ENCODE measurements at places on chromosomes 7 and 10.
A peak's percentile ranks its signal among the peaks of the same experiment; 100 is the strongest.

GRCh38 chr10:70508912-70509756 lies 30.6 kb downstream of the PALD1 start:
- no peak for DNase-seq

GRCh38 chr10:75037171-75038153 lies 74.0 kb upstream of the SAMD8 start:
- DNase-seq: no peak

- no peak for DNase-seq
Measured at GRCh38 chr7:143217806-143218205, 4.0 kb upstream of the TAS2R40 start.

DNA sequence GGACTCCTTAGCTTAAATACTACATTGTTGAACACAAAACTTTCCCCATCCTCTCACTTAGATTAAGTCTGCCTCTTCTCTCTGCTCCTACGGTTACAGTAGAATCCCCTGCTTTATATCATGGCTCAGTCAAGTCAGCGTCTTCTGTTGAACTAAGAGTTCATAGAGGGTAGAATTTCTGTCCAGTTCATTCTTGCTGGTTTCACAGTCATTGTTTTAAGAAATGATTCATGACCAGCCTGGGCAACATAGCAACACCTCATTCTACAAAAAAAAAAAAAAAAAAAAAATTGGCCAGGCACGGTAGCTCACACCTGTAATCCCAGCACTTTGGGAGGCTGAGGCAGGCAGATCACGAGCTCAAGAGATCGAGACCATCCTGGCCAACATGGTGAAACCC lies 3.7 kb upstream of the ZFYVE27 start:
- DNase-seq: no peak

DNA sequence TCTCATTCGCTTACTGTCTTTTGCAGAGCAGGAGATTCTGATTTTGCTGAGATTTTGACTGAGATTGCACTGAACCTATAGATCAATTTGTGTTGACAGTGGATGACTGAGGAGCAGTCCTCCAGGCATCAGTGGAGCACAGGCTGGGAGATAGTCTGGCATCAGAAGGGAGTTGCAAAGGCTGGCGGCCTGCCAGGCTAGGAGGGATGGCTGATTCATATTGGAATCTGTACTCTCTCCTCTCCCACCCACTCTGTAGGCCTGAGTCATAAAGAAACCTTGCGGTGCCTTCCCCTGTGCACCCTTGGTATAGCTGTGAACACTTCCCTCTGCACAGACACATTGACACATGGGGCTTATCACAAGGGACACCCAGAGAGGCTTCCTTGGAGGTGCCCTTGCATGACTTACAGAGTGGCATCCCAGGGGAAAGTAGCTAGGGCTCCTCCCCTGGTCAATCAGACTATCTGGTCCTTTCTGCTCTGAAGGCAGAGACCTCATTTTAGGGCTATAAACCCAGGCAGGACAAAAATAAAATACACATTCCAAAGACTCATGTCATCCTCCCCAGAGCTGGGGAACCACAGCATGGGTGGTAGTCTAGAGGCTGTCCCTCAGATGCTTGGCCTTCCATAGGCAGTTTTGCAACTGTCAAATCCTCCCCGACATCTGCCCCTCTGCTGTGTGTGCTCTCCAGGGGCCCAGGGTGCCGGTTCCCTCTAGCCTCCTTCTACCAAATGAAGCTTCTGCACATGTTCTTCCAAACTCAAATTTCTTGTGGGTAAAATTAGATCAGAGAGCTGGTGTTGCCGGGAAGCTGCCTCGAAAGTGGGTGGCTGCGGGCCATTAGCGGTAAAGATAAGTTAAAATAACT lies 37.4 kb upstream of the EEPD1 start:
- no peak for DNase-seq

DNA sequence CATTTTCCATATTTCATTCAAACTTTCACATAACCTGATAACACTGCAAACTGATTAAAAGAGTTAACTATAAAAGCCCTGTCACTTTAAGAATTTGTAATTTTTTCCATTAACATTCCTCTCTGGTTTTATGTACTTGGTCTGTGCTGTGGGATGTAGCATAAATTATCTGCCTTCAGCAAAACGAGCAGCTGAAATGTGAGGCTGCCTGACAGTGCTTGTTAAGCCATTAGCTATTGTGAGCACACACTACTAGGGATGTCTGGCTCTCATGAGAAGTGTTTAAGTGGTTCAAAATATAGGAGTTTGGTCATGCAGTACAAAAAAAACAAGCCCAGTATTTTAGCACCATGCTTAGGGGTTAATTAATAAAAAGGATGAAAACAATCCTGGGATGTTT lies 63.0 kb downstream of the HOXA1 start:
- peak; percentile 35 for DNase-seq

- no peak for DNase-seq
Measured at GRCh38 chr7:20021831-20022230, 195.4 kb downstream of the MACC1 start.

GRCh38 chr10:112535531-112535951 lies 88.5 kb downstream of the VTI1A start:
- no peak for DNase-seq

GRCh38 chr10:77673101-77673500 lies 35.5 kb upstream of the KCNMA1 start:
- no peak for DNase-seq

GRCh38 chr7:47979832-47980181 lies 392 bp upstream of the HUS1 start:
- DNase-seq: no peak

- DNase-seq: no peak
Measured at GRCh38 chr7:39265641-39266591, 288.2 kb downstream of the POU6F2 start.

GRCh38 chr10:71303569-71303907 lies 15.5 kb upstream of the SLC29A3 start:
- DNase-seq: no peak

DNA sequence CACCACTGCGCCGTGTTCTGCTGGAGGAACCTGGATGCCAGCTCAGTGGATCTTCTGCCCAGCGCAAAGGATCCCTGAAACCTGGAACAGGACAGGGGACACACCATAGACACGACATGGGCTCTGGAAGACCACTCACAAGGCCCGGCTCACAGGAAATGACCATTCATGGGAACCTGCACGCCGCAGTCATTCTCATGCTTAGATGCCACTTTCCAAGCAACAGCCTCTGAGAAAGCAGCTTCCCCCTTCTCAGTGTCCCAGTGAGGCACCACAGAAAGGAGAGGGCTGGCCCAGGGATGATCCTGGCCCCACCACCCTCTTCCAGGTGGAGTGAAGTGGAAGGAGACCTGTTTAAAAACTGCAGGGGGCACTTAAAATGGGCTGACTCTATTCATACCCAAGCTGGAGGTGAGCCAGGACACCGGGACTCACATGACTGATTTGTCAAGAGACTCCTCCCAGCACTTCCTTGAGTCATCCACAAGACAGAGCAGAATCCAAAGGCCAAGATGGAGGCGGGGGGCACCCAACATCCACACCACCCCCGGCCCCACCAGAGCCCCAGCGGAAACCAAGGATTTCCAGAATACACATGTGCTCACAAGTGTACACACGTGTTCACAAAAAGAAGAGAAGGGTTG lies 11.2 kb downstream of the CTBP2 start:
- no peak for DNase-seq

- no peak for DNase-seq
Measured at GRCh38 chr10:10584161-10584560, 433.5 kb upstream of the CELF2 start.

GRCh38 chr10:71094712-71095390 lies 117.5 kb upstream of the UNC5B start:
- DNase-seq: no peak

DNA sequence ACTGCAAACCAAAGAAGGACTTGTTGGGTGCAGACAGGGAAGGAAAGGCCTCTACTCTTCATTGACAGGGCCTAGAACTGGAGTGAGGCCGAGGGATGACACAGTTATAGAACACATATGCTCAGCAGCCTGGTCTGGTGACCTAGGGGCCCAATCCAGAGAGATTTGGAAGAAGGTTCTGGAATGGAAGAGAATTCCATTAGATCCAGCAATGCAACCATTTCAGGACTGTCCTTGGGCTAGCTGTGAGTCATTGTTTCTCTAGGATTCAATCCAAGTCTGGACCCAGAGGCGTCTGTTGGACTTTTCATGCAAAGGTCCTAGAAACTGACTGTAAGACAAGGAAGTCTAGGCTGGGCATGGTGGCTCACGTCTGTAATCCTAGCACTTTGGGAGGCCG lies 59.2 kb downstream of the WIPF3 start:
- DNase-seq: no peak
